ENCODE measurements at places on chromosomes 1 and 21.

DNA sequence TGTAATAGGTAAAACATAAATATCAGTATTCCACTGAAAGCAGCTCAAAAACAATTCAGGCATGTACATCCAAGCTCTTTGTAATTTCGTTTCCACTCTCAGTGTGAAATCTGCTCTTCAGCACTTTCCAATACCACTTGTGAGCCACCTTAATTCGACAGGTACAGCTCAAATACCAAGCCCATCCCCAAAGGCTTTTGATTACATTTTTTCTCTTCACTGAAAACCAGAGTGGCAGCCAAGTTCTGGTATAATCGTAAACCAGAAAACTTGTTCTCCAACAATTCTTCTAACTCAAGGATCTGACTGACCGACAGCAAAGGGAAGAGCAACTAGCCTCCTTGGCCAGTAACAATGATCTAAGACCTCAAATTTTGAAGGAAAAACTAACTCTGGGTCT lies 36.8 kb downstream of the FBXO42 start:
- DNase-seq = no peak

- no peak for DNase-seq
These were observed 20.7 kb downstream of the NEK7 start for GRCh38 chr1:198177546-198177945.

DNA sequence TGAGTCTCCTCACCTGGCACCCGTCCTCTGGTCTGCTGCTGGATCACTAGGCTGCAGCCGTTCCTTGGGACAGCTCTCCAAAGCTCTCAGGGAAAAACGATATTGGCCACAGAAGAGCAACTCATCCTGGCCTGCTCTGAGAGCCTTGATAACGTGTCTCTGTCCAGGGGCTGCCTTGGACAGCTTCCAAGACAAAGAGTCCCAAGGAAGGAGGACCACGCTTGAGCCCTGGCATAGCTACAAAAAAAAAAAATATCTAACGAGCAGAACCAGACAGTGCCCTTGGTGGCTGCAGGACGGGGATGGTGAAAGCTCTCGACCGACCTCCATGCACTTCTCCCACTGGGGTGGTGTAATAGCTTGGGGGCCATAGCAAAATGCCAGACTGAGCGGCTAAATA lies 589.6 kb downstream of the NPHP4 start:
- DNase-seq = no peak

GRCh38 chr1:198830412-198830811 lies 191.6 kb downstream of the PTPRC start:
- no peak for DNase-seq

DNA sequence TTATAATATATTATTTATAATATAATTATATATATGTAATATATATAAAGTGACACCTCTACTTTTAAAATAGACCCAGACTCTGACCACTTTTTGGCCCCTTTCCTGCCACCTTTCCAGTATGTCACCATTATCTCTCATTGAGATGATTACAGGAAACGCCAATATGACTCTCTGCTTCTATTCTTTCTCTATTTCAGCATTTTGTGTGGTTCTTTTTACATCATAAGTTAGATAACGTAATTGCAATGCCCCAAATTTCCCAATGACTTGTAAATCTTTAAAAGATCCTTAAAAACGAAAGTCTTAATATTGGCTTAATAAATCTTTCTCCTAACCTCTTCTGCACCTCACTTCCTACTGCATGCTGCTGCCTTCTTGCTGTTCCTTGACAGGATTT lies 8.1 kb upstream of the GBP5 start:
- no peak for DNase-seq

DNA sequence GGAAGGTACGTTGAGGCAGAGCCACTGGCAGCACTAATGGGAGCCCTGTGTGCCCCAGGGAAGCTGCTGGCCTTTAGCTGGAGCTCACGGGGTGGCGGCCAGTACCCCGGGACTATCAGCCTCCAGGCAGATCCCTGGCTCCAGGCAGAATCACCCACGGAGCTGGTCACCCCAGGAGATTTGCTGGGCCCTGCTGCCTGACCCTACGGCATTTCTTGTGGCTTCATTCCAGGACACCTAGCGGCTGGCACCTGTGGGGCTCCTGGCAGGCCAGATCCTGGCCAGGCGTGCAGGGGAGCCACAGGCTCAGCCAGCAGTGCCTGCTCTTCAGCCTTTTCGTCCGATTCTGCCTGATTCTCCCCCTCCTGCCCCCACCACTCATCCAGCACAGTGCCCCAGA lies 7.1 kb downstream of the PADI1 start:
- no peak for DNase-seq

- DNase-seq = no peak
These were observed 542.9 kb downstream of the PLPP3 start for GRCh38 chr1:56036479-56036878.

GRCh38 chr1:8516793-8517556 lies 199.1 kb downstream of the SLC45A1 start:
- DNase-seq = no peak

GRCh38 chr1:174724219-174724618 lies 275.5 kb upstream of the CACYBP start:
- no peak for DNase-seq

GRCh38 chr1:24893431-24893830 lies 36.6 kb downstream of the RUNX3 start:
- DNase-seq = no peak

DNA sequence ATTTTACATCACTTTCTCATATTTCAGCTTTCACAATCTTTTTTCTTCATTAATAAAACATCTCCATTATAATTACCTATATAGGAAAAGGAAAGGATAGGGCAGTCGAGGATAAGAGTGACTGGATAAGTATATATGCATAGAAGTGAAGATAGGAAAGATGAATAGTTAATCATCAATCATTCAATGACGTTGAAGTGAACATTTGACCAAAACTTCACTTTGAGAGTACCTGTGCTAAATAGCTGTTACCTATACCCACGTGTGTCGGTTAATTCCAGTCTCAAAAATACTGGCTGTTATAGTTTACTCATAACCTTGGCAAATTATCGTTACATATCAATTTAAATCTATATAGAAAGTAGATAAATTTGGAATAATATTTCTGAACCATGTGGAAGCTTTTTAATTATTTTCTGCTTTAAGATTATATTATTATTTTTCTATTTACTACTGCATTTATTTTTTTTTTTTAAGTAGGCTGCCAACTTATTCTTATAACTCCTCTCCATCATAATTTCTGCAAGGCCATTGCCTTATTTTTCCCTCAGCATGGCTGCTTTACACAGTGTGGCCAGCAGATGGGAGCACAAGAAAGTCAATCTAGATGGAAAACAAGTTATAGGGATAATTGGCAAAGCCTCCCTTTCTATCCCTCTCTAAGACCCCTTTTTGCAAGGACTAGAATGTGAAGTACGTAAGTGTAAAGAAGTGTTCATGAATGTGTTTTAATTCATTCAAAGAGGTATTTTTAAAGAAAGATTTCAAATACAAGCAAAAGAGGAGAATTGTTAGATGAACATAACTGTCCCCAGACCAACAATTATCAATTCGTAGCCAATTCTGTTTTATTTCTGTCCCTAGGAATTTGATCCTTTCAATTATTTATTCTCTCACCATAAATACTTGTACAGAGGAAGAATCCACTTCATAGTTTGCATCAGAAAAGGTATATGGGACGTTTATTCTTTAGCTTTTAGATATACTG lies 290.4 kb downstream of the KCNT2 start:
- DNase-seq = no peak

- DNase-seq = no peak
These were observed 59.4 kb upstream of the SERBP1 start for GRCh38 chr1:67489643-67490042.

DNA sequence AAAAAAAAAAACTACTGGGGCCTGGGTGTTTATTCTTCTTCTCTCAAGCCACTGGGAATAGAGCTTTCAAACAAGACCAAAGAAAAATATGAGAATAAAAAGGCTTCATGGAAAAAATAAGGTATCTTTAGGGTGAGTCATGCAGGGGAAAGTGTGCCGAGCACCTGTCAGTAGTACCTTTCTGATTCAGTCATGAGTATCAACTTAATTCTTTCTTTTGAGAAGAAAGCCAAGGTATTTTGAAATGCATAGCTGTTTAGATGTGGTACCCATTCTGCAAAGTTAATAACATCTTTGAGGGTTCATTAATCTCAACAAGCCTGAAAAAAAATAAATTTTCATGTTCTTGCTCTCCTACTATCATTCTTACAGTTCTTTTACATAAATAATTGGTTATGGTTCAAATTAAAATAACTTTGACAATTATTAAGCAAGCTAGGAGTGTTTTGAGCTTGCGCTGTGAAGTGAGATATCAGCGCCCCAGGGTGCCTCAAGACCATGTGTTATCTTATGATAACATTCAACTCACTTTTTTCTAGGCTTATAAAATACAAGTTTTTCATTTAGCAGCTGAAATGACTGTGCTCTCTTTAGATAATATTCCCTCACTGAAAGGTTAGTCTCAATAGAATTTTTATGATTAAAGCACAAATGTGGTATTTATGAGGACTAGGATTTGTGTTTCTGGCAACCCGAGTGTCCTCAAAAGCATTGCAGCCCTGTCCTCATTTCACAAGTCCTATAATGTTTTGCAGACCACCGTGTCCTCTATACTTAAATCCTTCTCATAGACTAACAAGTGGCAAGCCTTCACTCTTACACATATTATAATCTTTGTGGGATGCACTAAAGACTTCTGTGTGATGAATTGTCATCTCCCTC lies 138.6 kb downstream of the SLC44A5 start:
- no peak for DNase-seq

- DNase-seq = no peak
These were observed 118.8 kb downstream of the BRINP2 start for GRCh38 chr1:177289532-177289931.

DNA sequence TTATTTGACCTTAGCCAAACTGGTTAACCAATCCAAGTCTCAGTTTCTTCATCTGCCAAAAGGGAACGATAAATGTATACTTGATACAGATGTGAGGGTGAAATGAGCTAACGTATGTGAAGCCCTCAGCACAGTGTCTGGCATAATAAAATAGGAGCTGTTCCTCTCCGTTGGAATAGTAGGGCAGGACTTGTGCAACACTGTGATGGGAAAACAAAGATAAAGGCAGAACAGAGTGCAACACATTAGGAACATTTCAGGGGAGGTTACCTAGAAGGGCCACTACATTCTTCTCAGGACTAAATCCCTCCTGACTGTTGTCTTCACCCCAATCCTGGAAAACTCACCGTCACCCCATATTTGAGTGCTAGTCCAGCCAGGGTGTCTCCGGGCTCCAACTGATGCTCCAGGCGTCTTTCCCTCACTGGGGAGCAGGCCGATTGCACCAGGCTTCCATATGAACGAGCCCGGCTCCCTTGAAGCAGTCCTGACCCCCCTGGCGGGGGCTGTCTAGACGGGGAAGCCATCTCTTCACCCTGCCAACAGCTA lies 896 bp downstream of the LYSMD1 start:
- no peak for DNase-seq

GRCh38 chr1:180611016-180611930 lies 20.5 kb upstream of the XPR1 start:
- DNase-seq = no peak

DNA sequence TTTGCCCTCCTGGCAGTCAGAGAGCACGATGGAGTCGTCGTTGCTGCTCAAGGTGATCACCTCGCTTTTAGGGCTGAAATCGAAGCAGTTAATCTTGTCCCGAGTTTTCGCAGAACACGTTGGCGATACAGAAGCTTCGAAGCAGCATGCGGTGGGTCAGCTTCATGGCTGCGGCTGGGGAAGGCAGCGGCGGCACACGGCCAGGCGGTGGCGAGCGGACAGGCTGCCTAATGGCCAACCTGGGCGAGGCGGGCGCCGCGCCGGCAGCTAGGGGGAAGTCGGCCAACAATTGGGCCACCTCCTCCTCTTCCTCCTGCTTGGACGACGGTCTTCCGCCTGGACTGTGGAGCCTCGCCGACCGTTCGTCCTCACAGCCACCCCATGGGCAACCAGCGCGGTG lies 34.8 kb downstream of the CDC7 start:
- DNase-seq = no peak

DNA sequence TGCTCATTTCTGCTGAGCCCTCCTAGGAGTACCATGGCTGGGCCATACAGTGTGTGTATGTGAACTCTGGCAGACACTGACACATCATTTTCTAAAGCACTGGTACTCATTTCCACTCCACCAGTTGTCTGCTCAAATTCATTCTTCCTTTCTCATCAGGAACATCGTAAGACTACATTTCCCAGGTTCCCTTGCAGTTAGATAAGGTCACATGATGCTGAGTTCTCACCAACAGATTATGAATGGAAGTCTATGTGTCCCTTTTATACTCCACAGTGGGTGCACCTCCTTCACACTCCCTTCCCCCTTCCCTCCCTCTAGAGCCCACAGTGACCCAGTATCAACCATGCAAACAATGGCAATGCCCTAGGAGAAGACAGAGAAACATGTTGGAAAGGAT lies 38.3 kb upstream of the PAX7 start:
- no peak for DNase-seq

DNA sequence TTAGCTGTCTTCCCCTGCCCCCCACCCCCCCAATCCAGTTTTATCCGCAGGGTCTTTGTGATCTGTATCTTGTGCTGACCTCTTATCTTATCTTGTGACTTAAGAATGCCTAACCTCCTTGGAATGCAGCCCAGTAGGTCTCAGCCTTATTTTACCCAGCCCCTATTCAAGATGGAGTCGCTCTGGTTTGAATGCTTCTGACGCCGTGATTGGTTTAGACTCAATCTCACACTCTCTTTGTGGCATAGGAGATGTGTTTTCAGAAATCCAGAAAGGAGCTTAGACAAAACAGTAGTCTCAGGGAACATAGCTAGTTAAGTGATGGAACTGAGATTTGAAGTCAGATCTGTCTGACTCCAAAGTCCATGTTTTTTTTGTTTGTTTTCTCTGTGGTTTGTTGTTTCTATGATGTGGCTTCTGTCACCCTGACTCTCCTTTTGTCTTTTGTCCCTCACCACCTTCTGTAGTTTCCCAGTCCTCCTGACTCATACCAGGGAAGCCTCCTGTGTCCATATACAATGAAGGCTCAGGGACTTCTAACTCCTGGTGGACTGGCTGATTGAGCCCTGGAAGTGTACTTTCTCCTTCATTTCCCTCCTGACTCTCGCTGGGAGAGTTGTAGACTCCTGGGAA lies 18.1 kb upstream of the USP24 start:
- DNase-seq = no peak

GRCh38 chr1:81525085-81525484 lies 275.6 kb upstream of the ADGRL2 start:
- no peak for DNase-seq

DNA sequence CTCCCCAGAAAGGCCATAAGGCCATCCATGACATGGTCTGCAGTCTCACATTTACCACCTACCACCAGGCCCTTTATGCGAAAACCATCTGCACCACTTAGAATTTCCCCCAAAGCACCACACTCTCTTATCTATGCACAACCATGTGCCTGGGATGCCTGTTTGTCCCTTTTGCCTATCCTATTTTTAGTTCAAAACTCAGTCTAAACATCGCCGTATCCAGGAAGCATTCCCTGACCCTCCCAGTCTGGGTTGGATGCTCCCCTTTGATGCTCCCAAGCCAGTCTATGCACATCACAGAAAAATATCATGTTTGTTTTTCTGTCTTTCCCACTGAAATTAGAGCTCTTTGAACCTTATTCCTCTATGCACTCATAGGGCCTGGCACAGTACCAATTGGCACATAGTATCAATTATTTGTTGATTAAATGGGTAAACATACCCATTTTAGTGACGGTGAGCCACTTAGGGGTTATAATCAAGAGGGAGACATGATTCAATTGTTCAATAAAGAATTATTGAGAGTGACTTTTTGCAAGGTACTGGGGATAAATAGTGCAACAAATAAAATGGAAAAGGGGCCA lies 6.7 kb downstream of the MPL start:
- no peak for DNase-seq

- DNase-seq = no peak
These were observed 35.8 kb downstream of the SPEN start for GRCh38 chr1:15883326-15883725.

GRCh38 chr1:183733715-183734114 lies 71.2 kb upstream of the RGL1 start:
- no peak for DNase-seq

Measured in T follicular helper cell (primary cell).